T-helper 2 cell treated with Interferon-gamma antibody and Interleukin-4, amounts not matched to agents 100 ng/mL and 5 ng/mL, for 36 hours (primary cell): ENCODE measurements at places on chromosomes 2 and 18. TPM values are rescaled to one million over a fixed set of nuclear protein-coding genes. Genes with fewer than 3 reads are reported as not detected.

MDH1B gene
- 0.09 and 0.32 TPM in 2 replicates for total RNA-seq

GPC1 gene
- total RNA-seq = 7.6 TPM in 2 replicates

RHOB gene
- total RNA-seq = 2.8 and 2.9 TPM in 2 replicates

NETO1 gene
- not detected in 2 replicates for total RNA-seq

PLEK gene
- total RNA-seq = 0.86 and 1.1 TPM in 2 replicates

RTP5 gene
- total RNA-seq = 0.07 and 0.09 TPM in 2 replicates

SMPD4 gene
- total RNA-seq = 74.5 and 79.0 TPM in 2 replicates

MRO gene
- total RNA-seq = not detected in 2 replicates

TCF7L1 gene
- total RNA-seq = not detected in 2 replicates

ACKR3 gene
- total RNA-seq = 3.9 and 4.9 TPM in 2 replicates

ACMSD gene
- total RNA-seq = not detected in 2 replicates

MYCN gene
- total RNA-seq = 0.09 TPM in 1 of 2 replicates, not detected in the other

ARHGAP25 gene
- 82.8 and 89.1 TPM in 2 replicates for total RNA-seq

DIPK1C gene
- total RNA-seq = not detected in 2 replicates

AGPS gene
- 67.1 and 71.6 TPM in 2 replicates for total RNA-seq

CD207 gene
- total RNA-seq = not detected in 2 replicates

CDK5R2 gene
- not detected in 2 replicates for total RNA-seq

MC2R gene
- not detected in 2 replicates for total RNA-seq

RAB27B gene
- total RNA-seq = 3.4 TPM in 2 replicates

SERPINB10 gene
- not detected in 2 replicates for total RNA-seq

NYAP2 gene
- not detected in 2 replicates for total RNA-seq

MAP3K19 gene
- total RNA-seq = not detected in 2 replicates

TCF23 gene
- not detected in 2 replicates for total RNA-seq

IL36G gene
- not detected in 2 replicates for total RNA-seq
